ENCODE measurements at places on chromosomes 3 and 15.

GRCh38 chr3:112685420-112685819 lies 44.5 kb upstream of the CCDC80 start:
- DNase-seq = no peak

GRCh38 chr3:64267721-64268604 lies 42.7 kb upstream of the PRICKLE2 start:
- DNase-seq = peak; percentile 71

DNA sequence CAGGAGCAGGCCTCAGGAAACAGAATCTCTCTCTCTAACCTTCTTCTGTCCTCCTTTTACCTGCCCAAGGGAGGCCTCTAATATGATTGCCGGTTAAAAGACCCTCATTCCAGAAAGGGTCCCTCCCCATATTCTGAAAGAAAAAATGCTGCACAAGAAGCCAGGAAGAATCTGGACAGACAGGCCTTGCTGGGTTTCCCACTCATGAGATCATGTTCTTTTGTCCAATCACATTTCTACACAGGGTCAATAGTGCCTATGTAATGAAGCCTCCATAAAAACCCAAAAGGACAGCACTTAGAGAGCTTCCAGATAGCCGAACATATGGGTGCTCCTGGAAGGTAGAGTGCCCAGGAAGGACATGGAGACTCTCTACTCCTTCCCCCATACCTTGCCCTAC lies 146.0 kb downstream of the MYO9A start:
- DNase-seq = no peak

- no peak for DNase-seq
These were observed 440.2 kb downstream of the LPP start for GRCh38 chr3:188594139-188594538.
